ENCODE measurements at places on chromosomes 1 and 21.

DNA sequence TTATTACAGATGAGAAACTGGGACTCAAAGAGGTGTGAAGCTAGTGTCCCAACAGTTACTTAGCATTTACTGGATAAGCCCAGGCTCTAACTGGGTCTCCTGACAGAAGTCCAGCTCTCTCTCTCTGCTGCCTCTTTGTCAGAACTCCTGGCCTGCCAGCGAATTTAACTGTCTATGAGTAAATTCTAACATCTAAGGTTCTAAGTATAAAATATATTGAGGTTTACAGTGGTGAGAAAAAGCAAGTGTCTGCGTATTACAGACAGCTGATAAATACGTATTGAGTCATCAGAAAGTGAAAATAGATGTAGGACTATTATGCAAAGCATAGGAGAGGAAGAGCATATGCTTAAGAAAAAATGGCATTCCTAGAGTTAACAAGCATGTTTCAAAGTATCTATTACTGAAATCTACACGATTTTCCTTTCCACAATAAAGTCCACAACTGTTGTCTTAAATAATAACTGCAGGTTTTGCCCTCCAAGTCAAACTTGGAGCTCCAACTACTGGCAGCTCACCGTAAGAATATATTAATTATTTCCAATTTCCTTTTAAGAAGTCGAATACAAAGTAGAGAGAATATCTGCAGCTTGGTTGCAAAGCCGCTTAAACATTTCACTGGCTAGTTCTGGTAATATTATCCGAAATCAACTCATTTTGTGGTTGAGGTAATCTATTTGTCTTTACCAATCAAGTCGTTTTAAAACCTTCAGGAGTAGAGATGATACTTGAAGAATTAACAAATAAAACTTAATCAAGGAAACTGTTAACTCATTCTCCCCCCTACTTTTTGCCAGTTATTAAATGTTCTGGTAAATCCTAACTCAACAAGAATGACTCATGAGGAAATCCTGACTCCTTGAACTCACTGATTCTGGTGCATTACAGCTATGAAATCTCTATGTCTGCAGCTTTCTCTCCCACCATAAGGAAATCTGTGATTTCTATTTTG is 1.4 kb upstream of the RGS2 start:
- DNase-seq, result peak; percentile 37
- peak overlapping the region; percentile 32 for H3K27ac ChIP-seq
- H3K4me1 ChIP-seq, result peaks cover 32% of the 10 kb centered on the region

DNA sequence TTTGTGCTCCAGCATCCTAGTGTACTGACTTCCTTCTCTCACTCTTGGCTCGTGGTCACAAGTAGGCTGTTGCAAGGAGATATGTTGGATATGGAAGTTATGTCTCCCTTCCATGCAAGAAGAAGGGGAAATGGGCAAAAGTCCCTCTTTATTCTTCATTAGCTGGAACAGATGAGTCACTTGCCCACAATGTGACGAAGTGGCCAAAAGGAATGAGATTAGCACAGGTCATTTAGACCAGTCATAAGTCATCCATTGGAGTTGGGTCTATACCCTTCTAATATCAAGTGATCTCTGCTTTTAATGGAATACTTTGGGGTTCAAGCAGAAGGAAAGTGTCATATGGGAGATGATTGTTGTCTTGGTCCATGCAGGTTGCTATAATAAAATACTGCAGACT is 91.2 kb upstream of the NGF start:
- no peaks in the 10 kb centered on the region for H3K36me3 ChIP-seq
- H3K4me3 ChIP-seq, result no peak overlapping the region
- peaks cover 16% of the 10 kb centered on the region for H3K27me3 ChIP-seq
- no peak overlapping the region for H3K27ac ChIP-seq
- DNase-seq, result no peak

GRCh38 chr1:43427941-43428340 is 25.8 kb downstream of the HYI start:
- no peak overlapping the region for H3K27ac ChIP-seq
- DNase-seq, result no peak
- no peaks in the 10 kb centered on the region for H3K4me1 ChIP-seq

DNA sequence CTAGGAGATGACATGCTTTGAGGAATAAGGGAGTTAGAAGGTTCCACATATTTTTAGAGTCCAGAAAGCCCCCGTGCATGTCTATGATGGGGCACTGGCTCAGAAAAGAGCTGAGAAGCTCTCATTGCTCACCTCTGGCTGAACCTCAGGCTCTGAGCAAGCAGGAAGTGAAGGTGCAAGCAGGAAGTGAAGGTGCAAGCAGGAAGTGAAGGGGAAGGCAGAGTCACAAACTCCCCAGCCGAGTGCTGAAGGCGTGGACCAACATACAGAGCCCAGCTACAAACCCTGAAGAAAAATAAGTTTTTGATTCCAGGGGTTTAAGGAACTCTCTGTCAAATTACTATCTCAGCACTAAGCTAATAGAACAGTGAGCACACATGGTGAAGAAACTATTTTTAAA is 7.0 kb downstream of the KRTAP10-8 start:
- no peaks in the 10 kb centered on the region for H3K27me3 ChIP-seq
- H3K4me1 ChIP-seq, result peaks cover 38% of the 10 kb centered on the region
- peaks cover 25% of the 10 kb centered on the region for H3K36me3 ChIP-seq
- peak; percentile 70 for DNase-seq

DNA sequence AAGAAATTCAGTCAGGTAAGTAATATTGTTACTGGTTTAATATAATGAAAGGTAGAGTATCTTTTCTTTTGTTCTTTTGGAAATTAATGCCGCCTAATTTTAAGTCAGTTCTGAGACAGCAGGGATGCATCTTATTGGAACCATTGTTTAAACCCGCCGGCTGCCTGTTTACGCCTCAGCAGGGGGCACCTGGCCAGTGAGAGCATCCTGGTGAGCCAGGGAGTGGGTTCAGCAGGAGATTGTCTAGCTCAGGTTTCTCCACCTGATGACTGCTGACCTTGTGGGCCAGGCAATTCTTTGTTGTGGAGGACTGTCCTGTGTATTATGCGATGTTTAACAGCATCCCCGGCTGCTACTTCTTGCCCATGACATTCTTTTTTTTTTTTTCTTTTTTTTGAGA is 30.2 kb downstream of the CHAF1B start:
- H3K27ac ChIP-seq, result no peak overlapping the region
- no peaks in the 10 kb centered on the region for H3K4me1 ChIP-seq
- no peaks in the 10 kb centered on the region for H3K27me3 ChIP-seq
- peaks cover 48% of the 10 kb centered on the region for H3K36me3 ChIP-seq
- no peak for DNase-seq

- no peaks in the 10 kb centered on the region for H3K36me3 ChIP-seq
- peak overlapping the region; percentile 46 for H3K4me3 ChIP-seq
- H3K27ac ChIP-seq, result peak overlapping the region; percentile 87
- DNase-seq, result peak; percentile 67
- no peaks in the 10 kb centered on the region for H3K27me3 ChIP-seq
Observed at GRCh38 chr1:59020151-59020997, 236.5 kb upstream of the JUN start.

GRCh38 chr1:248786156-248786555 is 30.6 kb upstream of the LYPD8 start:
- no peak for DNase-seq
- H3K4me3 ChIP-seq, result no peak overlapping the region
- H3K4me1 ChIP-seq, result no peaks in the 10 kb centered on the region
- peaks cover 1% of the 10 kb centered on the region for H3K36me3 ChIP-seq

- H3K27me3 ChIP-seq, result peaks cover 15% of the 10 kb centered on the region
- no peak overlapping the region for H3K27ac ChIP-seq
- H3K4me1 ChIP-seq, result no peaks in the 10 kb centered on the region
- H3K36me3 ChIP-seq, result no peaks in the 10 kb centered on the region
- H3K4me3 ChIP-seq, result no peak overlapping the region
Observed at GRCh38 chr1:29963946-29964345, 727.6 kb downstream of the PTPRU start.

DNA sequence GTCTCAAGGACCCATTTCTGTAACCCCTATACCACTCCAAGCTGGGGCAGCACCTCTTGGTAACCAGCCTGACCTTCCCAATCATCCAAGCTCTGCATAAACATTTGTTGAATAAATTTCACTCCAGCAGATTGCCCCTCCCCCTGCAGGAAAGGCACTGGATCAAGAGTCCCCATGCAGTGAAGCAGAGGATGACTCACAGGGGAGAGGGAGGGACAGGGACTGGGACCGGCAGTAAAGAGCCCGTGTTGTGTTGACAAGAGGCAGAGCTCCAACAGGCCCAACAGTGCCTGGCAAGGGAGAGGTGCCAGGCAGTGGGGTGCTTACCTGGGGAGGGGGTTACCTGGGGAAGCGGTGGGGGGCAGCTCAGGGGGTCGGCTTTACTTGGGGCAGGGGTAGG is 32.3 kb downstream of the SLC9A1 start:
- DNase-seq, result no peak
- no peak overlapping the region for H3K4me3 ChIP-seq
- H3K27ac ChIP-seq, result no peak overlapping the region
- H3K27me3 ChIP-seq, result no peaks in the 10 kb centered on the region

DNA sequence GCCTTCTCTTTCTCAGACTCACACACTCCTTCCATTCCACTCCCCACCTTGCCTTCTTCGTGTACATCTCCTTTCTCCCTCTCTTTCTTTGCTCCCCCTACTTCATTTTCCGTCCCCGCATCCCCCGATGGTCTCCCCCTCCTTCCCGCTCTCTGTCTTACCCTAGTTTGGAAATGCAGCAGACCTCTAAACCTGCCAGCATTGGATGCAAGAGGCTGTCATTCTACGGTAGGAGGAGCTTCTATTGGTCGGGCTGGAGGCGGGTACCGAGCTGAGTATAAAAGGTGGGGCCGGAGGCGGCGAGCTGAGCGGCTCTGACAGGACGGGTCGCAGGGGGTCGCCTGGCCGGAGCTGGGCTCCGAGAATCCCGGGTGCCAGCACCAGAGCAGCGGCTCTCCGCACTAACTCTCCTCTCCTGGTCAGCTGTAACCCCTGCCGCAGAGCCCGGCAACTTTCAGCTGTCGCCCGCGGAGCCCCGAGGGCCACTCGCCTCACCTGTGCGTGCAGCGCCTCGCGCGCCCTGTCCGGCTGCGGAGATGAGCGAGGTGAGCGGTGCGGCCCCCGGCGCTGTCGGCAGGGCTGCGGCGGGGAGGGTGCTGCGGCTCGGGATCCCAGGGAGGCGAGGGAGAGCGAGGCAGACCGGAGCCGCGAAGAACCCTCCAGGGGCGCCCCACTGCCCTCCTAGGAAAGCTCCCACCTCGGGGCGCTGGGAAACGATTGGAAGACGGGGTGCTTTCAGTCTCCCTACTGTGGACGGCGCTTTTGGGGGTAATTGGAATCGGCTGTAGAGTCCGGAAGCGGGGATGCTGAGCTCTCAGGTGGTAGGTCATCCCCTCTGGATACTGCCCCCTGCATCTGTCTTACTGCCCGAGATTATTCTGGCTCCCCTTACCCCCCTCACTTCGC is at the start of gene PCP4L1:
Gene PCP4L1, plus strand, starts transcription at position 307 of the 906 bp plus-strand sequence. Its CDS starts 230 bp downstream, at position 537.
- H3K36me3 ChIP-seq, result peaks cover 16% of the 10 kb centered on the region
- peak; percentile 48 for DNase-seq
- H3K27ac ChIP-seq, result no peak within 1 kb of the TSS
- H3K4me3 ChIP-seq, result peak within 1 kb of the TSS; percentile 30
- H3K27me3 ChIP-seq, result peaks cover 48% of the 10 kb centered on the region
- peaks cover 9% of the 10 kb centered on the region for H3K4me1 ChIP-seq

Data from activated CD4-positive, alpha-beta memory T cell treated with anti-CD3 and anti-CD28 coated beads for 36 hours (primary cell).